ENCODE measurements at places on chromosomes 1 and 21.

- no peak for DNase-seq
These were observed 38.3 kb downstream of the IRF2BP2 start for GRCh38 chr1:234571702-234572101.

DNA sequence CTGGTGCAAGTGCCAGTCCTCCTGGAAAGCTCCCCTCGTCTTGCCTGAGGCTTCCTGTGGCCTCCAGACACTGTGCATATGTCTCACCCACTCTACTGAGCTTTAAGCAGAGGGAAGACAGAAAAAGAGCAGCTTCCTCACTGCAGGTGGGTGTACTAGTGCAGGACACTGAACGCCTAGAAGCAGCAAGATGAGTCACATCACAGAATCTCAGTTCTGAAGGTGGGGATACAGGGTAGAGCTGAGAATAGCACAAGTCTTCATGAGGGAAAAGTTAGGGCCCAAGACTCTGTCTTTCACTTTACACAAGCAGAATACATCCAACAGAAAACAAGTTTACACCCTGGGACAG lies 37.4 kb downstream of the PCAT6 start:
- no peak for DNase-seq

DNA sequence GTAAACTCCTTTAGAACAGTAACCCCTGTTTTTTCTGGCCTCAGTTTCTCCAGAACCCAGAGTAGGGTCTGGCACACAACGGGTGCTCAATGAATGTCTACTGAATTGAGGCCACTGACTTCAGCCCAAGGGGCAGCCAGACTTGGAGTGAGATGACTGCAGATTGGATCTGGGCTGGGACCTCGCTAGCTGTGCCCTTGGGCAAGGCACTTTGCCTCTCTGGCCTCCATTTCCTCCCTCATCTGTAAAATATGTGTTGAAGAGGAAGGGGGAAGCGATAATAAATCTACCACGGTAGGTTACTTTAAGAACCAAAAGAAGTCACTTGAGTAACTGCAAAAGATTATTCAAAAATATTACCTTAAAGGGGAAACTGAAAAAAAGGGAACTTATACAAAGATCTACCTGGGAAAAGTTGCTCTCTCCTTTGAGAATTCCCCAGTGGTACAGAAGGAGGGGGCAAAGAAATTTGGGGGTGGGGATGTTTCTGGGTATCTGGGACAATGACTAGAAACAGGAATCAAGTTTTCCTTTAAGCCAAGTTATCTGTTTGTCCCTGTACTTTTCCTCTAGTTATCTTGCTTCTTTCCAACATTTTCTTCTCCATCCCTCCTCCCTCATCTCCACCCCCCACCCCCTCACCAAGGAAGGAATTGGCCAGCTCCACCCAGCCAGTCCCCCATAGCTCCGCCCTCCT lies 394 bp upstream of the GRHL3 start:
- no peak for DNase-seq

- no peak for DNase-seq
These were observed 7.3 kb upstream of the CACNA1S start for GRCh38 chr1:201119206-201120197.

DNA sequence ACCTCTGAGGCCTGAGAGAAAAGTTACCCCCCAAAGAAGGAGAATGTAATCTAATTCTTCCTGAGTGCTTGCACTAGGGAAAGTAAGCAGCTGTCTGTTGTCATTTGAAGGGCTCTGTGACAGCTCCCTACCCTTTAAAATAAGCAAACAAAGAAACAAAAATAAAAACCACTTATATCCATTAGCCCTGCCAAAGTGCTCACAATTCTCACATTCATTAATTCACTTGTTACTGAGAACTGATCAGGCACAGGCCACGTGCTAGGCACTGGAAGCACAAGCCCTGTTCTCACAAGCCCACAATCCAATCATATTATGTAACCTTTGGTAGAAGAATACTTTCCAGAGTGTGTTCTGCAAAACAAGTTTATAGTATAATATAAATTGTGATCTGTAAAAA lies 199.4 kb downstream of the ZC3H11B start:
- DNase-seq: no peak

Data from right cardiac atrium (tissue), 5 donors.